Activated naive CD8-positive, alpha-beta T cell treated with anti-CD3 and anti-CD28 coated beads, Interleukin-2, amount 50 U/mL, for 16 hours (primary cell): ENCODE measurements at places on chromosomes 6 and 20.
A peak's percentile ranks its signal among the peaks of the same experiment; 100 is the strongest.

- DNase-seq, result no peak
Observed at GRCh38 chr6:150531957-150532356, 67.7 kb upstream of the PLEKHG1 start.

DNA sequence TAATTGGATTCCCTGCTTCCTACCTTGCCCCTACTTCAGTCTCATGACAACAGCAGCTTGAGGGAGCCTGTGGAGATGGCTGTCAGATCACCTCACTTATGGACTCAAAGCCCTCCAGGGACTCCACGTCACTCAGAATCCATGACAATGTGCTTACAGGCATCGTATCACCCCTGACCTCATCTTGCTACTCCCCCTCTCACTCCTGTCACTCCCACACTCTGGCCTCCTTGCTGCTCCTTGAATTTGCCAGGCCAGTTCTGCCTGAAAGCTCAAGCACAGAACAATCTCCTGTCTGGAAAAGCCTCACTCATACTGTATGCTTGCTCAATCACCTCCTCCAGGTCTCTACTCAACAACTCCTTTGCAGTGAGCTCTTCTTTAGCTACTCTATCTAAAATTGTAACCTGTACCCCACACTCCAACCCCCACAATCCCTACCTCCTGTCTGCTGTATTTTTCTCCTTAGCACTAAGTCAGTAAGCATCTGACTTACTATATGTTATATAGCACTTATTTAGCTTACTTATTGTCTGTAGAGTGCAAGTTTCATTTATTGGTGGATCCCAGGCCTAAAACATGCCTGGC is 10.7 kb upstream of the GSTA4 start:
- no peak for DNase-seq

- no peak for DNase-seq
Observed at GRCh38 chr20:47468290-47469050, 33.2 kb upstream of the NCOA3 start.

DNA sequence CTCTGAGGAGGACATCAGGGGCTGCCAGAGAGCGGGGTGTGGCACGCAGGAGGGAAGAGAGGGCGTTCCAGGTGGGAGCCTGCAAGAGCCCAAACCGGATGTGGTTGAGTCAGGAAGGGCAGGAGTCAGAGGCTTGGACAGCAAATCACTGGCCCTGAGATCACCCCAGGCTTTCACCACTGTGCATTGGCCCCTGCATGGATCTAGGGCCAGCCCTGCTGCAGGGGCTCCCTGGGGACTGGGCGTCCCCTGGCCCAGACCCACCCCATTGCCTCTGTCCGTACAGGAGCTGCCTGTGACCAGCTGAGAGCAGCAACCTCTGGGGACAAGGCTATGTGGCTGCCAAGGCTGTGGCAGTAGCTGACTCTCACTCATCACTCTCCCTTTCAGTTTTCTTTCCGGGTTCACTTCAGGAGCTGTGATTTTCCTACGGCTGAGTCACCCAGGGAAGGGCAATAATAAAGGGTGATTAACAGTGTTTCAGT is 33.9 kb downstream of the KCNK17 start:
- DNase-seq, result no peak

- no peak for DNase-seq
Observed at GRCh38 chr20:12914804-12915203, 94.0 kb upstream of the SPTLC3 start.

GRCh38 chr20:3744806-3745685 is 12.6 kb downstream of the HSPA12B start:
- peak; percentile 47 for DNase-seq

DNA sequence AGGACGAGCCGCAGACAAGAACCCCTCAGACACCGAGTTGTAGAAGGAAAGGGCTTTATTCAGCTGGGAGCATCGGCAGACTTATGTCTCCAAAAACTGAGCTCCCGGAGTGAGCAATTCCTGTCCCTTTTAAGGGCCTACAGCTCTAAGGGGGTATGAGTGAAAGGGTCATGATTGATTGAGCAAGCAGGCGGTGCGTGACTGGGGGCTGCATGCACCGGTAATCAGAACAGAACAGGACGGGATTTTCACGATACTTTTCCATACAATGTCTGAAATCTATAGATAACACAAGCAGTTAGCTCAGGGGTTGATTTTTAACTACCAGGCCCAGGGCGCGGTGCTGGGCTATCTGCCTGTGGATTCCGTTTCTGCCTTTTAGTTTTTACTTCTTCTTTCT is 226.4 kb upstream of the PLCB4 start:
- DNase-seq, result no peak
